ENCODE measurements at places on chromosomes 11 and 22.

- DNase-seq, result no peak
Measured at GRCh38 chr11:9808943-9809342, 145.1 kb downstream of the SWAP70 start.

DNA sequence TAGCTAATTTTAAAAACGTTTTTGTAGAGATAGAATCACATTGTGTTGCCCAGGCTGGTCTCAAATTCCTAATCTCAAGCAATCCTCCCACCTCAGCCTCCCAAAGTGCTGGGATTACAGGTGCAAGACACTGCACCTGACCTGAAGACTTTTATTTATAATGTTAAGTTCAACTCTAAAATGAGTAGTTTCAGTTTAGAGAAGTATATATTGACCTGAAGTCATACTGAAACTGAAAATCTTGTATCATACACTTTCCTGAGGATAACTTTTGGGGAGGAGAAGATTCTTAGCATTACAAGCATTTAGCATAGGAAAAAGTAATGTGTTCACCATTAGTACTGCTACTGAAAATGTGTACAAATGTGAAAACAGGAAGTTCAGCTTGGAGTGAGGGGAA lies 249.3 kb downstream of the CASP12 start:
- no peak for DNase-seq

- no peak for DNase-seq
Measured at GRCh38 chr11:72681226-72682153, 7.3 kb upstream of the PDE2A start.

- no peak for DNase-seq
Measured at GRCh38 chr22:44181033-44181911, 547 bp downstream of the PARVG start.

GRCh38 chr11:120244476-120245365 lies 4.8 kb downstream of the POU2F3 start:
- no peak for DNase-seq

- DNase-seq, result no peak
Measured at GRCh38 chr11:20541503-20541902, 57.9 kb upstream of the SLC6A5 start.

DNA sequence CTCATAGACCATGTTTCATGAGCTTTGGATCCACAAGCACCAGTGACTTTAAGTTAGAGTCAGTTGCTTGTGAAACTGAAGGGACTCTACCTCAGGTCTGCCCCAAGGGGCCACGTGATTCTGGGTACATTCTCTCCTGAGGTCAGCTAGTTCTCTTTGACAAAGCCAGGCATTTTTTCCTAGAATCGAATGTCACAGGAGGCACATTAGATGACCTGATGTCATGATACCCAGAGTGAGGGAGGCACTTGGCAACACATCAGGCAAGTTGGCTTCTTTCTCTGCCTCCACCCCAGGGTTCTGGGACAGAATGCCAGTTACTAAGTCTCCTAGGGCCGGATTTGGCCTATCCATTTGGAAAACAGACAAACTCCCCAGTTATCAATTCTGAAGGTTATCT lies 93.0 kb downstream of the APIP start:
- DNase-seq, result no peak

DNA sequence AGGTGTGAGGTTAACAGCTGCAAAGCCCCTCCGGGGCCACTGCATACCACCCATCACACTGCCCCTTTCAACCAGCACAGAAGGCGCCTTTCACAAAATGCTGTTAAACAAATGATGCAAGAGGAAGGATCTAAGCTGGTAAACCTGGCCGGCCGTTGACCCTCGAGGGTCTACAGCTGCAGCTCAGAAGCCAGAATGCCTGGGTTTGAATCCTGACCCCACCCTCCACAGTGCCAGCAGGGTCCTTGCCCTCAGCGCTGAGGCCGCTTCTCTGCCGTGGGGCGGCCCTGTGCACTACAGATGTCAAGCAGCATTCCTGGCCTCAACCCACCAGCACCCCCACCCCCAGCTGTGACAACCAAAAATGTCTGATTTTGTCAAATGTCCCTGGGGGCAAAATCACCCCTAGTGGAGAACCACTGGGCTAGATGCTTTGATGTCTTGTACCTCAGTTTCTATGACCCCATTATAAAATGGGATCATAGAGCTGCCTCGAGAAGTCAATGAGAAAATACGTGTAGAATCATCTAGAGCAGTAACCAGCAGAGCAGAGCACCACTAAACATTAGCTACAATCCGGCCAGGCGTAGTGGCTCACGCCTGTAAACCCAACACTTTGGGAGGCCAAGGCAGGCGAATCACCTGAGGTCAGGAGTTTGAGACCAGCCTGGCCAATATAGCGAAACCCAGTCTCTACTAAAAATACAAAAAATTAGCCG lies 77.9 kb downstream of the CELSR1 start:
- no peak for DNase-seq

- DNase-seq, result no peak
Measured at GRCh38 chr11:82703796-82704195, 29.9 kb downstream of the FAM181B start.

DNA sequence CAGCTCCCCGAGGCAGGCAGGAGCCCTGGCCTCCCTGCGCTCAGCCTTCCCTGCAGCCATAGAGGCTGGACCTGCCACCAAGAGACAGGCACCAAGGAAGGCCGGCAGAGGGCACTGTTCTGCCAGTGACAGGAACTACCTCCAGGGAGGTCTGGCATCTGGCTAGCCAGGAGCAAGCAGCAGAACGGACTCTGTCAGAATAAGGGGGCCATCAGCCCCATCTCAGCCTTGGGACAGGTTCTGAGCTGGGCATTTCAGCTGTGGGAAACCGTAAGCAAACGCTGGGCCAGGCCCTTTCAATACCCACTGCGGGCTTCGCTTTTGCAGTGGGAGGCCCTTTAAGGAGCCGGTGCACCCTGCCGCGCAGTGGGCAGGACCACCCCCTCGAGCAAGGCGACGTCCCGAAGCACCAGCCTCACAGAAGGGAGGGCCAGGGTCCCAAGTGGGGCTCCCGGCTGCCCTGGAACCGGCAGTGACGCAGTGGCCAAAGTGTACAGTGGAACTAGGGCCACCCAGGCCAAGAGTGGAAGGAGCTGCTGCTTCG lies 18.2 kb downstream of the IFT27 start:
- DNase-seq, result peak; percentile 68

DNA sequence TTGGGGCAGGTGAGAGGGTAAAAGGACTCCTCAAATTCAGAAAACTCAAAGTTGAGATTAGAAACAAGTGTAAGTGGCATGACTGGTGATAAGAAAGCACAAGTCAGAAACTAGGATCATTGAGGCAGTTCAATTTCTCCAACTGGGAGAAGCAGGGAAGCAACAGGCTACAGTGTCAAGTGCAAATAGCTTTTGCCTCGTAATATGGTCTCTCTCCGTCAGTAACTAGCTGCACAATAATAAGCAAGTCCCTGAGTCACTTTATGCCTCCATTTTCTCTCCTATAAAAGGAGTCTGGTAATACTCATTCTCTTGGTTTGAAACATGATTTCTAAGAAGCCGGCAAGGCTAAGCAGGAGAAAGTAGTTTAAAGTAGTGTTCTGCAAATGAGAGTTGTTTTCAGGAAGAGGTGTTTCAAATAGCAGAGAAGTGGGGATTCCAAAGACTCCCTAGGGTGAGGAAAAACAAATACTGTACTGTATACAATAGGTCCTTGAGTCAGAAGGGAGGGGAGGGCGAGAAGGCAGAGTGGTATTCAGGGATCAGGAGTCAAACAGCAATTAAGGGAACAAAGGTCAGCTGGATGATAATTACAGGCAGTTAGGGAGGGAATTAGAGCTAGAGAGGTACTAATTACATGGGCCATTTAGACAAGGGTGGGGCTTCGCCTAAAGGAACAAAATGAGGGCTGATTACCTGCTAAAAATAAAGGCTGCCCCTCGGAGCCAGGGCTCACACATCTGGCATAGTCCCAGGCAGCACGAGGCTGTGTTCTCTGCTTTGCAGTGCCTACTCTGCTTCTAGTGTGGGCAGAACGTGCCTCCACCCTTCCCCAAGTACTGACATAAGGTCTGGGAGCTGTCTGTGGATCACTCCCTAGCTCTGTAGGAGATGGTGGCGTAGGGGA lies 96.0 kb upstream of the BDNF start:
- DNase-seq, result no peak

DNA sequence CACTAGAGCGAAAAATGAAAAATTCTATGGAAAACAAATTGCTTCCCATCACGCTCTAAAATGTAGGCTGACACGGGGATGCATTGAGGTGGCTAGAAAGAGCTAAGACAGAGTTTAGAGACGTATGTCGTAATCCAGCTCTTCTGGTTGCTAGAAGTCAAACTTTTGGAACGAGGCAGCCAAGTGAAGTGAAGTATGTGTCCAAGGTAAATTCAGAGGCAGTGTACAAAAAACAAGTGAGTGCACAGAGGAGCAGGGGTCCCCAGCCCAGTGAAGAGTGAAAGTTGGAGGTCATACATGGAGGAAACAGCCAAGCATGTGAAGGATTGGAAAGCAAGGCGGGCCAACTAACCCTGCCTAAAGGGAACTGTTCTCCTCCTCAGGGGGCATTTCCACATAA lies 528.5 kb downstream of the NTM start:
- no peak for DNase-seq

DNA sequence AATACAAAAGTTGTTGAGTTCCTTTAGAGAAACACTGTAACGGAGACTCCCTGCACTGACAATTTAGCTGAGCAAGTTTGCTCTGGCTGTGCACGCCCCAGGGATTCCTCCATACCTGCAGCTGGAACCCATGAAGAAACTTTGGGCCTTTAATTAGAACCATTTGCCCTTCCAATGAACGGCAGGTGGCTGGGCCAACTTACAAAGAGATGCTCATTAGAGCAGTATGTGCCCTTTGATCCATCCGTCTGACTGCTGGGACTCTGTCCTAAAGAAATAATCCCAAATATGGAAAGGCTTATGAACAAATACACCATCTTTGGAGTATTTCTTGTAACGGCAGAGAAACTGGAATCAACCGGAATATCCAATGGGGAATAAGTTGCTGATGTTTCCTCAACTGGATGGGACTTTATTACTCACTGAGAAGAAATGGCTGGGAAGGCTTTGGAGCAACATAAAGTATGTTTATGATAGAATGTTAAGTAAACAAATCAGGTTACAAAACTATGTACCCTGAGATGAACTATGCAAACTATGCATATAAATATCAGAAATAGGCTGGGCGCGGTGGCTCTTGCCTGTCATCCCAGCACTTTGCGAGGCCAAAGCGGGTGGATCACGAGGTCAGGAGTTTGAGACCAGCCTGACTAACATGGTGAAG lies 24.4 kb upstream of the FBLN1 start:
- no peak for DNase-seq

- no peak for DNase-seq
Measured at GRCh38 chr22:30873086-30873650, 95.4 kb downstream of the MORC2 start.

GRCh38 chr11:110207123-110207522 lies 89.3 kb downstream of the RDX start:
- no peak for DNase-seq

GRCh38 chr22:23168391-23169042 lies 11.8 kb upstream of the BCR start:
- no peak for DNase-seq

DNA sequence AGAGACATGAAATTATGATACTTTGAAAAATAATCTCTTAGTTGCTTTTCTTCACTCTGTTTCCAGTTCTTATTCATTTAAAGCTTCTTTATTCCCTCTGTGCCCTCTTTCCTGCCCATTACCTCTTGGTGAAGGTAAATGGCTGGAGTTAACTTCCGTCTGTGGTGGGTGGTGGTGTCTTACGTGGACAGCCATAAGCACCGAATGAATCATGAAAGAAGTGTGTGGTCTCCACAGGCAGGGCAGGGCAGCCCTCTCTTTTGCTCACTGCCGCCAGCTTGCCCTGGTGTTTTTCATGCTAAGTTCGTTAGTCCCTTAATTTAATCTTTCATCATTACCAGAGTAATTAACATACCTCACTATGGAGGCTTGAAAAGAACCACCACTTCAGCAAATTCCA lies 98.7 kb upstream of the SORL1-AS1 start:
- no peak for DNase-seq

DNA sequence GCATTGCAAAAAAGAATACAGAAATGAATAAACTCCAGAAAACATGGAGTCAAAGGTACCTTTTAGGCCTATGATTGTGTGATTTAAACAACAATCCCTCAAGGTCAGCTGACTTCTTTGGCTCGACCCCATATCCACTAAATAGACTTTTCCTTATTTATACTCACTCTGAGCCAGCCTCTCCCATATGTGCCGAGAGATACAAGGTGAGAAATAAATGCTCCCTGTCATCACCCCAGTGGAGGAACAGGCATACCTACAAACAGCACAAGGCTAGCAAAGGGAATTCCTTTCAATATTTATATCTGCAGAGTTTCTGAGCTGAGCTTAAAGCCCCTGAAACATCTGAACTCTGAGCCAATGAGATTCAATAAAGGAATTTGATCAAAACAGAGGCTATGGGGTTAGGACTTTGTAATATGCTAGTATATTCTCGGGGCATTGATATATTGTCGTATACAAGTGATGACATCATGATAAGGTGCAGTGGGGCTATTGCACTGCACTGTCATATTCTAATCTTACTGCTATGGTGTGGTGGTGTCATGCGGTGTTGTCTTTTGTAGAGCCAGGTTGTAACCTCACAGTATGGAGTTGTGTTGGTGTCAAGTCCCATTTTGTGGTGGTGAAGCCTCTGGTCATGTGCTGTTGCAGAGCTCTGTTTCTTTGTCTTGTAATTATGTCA lies 56.0 kb upstream of the GALNT18 start:
- DNase-seq, result no peak

- DNase-seq, result no peak
Measured at GRCh38 chr11:45815747-45816146, 10.8 kb downstream of the SLC35C1 start.

- DNase-seq, result no peak
Measured at GRCh38 chr11:92180664-92181251, 43.9 kb upstream of the FAT3 start.

DNA sequence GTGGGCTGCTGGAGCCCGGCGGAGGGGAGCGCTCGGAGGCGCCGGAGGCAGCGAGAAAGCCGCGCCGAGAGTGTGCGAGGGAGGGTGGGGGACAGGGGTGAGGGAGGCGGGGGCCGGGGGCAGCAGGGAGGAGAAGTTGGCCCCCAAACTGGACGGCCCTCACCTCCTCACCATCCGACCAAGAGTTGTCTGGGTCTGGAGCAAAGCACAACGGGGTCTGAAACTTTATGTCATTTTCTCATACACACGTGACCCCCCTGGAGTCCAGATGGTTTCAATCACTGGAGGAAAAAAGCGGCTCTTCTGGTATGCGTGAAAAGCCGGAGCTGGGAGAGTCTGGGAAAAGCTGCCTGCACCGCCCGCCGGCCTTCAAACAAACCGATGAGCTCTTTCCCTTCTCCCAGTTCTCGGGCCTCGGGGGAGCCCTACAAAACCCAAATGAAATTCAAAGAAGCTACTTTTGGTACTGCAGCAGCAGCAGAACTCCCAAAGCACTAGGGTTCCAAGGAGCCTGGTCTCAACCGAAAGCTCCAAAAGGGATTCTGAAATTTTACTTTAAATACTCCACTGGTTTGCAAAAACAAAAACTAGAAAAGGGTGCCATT lies 39.7 kb upstream of the AKIP1 start:
- peak; percentile 43 for DNase-seq

GRCh38 chr11:132111838-132112237 lies 741.4 kb downstream of the NTM start:
- DNase-seq, result no peak
